ENCODE measurements at places on chromosomes 7 and 10.

GRCh38 chr7:11969643-11970042 lies 137.6 kb upstream of the THSD7A start:
- no peak for DNase-seq

GRCh38 chr7:15687546-15688278 lies 1.2 kb upstream of the MEOX2 start:
- DNase-seq = no peak

DNA sequence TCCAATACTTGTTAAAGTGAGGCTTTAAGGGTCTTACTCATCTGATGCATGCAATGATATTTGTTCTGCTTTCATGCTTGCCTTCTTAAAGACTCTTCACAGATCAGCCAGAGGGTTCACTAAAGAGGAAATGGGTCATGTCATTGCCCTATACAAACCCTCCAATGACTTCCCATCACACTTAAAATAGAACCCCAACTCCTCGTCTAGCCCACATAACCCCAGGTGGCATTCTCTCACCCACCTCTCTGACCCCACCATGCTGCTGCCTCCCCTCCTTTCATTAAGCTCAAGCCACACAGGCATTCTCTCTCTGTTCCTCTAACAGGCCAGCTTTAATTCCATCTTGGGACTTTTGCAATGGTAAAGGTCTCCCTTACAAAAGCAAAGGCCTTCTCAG lies 253.6 kb downstream of the GRID1 start:
- DNase-seq = no peak

DNA sequence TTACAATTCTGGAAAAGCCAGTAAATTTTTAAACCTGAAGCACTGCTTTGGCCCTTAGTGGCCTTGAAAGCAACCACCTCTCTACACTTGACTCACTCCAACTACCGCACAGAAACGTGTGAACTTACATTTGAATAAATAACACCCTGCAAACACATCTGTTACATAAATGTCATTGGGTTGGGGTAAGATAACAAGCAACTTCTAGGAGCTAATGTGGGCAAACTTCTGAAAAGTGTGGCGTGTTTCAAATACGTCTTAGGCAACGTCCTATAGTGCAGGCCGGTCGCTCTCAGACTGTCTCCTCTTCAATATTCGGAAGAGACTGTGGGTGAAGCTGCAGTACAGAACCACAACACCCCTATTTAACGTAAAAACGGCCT lies 474 bp downstream of the ORC5 start:
- DNase-seq = no peak

- DNase-seq = peak; percentile 83
Observed at GRCh38 chr7:12715372-12716133, 28.1 kb downstream of the ARL4A start.

GRCh38 chr10:130577039-130577438 lies 440.8 kb downstream of the GLRX3 start:
- no peak for DNase-seq

DNA sequence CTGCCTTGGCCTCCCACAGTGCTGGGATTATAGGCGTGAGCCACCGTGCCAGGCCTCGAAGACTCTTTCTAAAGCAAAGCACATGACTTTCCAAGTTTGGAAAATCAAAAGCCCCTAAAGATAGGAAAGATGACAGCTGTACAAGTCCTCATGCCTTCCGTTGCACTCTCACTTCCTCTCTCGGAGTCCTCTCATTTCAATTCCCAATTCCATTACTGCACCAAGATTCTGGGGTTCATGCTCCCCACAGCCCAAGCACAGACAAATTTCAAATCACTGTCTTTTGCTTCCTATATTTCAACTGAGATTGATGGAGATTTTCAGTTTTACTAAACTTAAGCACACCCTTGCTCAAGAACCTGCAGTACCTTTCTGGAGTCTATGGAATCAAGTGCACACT lies 10.9 kb upstream of the PLAU start:
- DNase-seq = no peak

DNA sequence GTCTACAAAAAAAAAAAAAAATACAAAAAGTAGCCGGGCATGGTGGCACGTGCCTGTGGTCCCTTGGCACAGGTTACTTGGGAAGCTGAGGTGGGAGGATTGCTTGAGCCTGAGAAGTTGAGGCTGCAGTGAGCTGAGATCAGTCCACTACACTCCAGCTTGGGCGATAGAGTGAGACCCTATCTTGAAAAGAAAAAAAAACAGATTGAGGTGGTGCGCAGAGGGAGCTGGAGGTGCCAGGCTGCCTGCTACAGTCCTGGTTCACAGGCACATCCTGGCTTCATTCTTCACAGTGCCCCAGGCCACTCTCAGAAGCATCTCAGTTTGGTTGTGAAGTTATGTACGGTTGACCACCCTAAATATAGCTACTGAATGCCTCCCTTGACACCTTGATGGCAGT lies 4.8 kb downstream of the MMP21 start:
- no peak for DNase-seq

DNA sequence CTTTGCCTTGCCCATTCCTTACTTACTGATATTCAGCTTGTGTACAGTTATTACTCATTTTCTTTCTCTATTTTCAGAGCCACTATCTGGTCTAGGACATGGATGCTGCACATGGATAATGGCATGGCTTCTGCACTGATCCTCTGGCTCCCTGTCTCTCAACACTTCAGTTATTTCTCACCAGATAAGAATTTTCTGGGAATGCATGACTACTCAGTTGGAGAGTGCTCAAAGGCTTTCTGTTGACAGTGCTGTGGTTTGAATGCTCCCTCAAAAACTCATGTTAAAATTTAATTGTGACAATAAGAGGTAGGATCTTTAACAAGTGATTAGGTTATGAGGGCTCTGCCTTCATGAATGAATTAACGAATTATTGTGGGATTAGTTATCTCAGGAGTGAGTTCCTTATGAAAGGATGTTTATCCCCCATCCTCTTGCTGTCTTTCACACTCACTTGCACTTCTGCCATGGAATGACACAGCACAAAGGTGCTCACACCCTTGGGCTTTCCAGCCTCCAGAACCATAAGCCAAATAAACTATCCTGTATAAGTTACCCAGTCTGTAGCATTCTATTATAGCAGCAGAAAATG lies 16.1 kb upstream of the PIK3CG start:
- no peak for DNase-seq

- no peak for DNase-seq
Observed at GRCh38 chr10:88190123-88190522, 326.7 kb downstream of the PTEN start.

- no peak for DNase-seq
Observed at GRCh38 chr7:40827222-40828085, 692.6 kb downstream of the SUGCT start.

DNA sequence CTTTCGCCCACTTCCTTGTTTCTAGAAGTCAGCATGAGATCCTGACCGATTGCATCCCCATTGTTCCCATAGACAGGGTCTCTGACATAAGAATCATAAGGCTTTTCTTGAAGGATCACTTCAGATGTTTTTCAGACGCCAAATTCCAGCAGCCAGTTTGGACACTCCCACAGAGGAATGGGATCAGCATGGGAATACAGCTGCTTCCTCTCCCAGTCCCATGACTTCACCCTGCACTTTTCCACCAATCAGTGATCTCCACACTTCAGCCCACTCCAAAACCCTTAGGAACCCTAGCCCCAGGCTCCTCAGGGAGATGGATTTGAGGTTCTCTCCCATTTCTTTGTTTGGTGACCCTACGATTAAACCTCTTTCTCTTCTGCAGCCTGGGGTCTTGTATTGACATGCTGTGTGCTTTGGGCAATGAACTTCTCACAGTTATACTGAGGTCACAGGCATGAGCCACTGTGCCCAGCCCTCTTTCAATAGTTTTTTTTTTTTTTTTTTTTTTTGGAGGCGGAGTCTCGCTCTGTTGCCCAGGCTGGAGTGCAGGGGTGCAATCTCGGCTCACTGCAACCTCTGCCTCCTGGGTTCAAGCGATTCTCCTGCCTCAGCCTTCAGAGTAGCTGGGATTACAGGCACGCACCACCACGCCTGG lies 52.8 kb upstream of the CHST3 start:
- no peak for DNase-seq
